ENCODE measurements at places on chromosomes 4 and X. TPM values are rescaled to one million over a fixed set of nuclear protein-coding genes. Genes with fewer than 3 reads are reported as not detected.
A peak's percentile ranks its signal among the peaks of the same experiment; 100 is the strongest.

Gene CYBB
- total RNA-seq, result 3.6 TPM

Gene CENPVL1
- total RNA-seq, result not detected

Gene DDX60
- total RNA-seq, result 4.7 TPM

- H3K36me3 ChIP-seq, result no peaks in the 10 kb centered on the region
- H3K4me3 ChIP-seq, result no peak overlapping the region
- peak overlapping the region; percentile 90 for H3K27ac ChIP-seq
- DNase-seq, result no peak
Observed at GRCh38 chrX:71365356-71365874, 742 bp upstream of the TAF1 start.

- no peak for DNase-seq
- no peaks in the 10 kb centered on the region for H3K4me1 ChIP-seq
- no peaks in the 10 kb centered on the region for H3K36me3 ChIP-seq
- H3K27me3 ChIP-seq, result no peaks in the 10 kb centered on the region
- H3K4me3 ChIP-seq, result no peak overlapping the region
- H3K27ac ChIP-seq, result no peak overlapping the region
Observed at GRCh38 chrX:6024204-6024603, 204.5 kb downstream of the NLGN4X start.

GRCh38 chr4:335515-335914, 2.1 kb upstream of the ZNF141 start:
- no peak overlapping the region for H3K27ac ChIP-seq
- no peaks in the 10 kb centered on the region for H3K27me3 ChIP-seq
- no peaks in the 10 kb centered on the region for H3K36me3 ChIP-seq
- no peak for DNase-seq

DNA sequence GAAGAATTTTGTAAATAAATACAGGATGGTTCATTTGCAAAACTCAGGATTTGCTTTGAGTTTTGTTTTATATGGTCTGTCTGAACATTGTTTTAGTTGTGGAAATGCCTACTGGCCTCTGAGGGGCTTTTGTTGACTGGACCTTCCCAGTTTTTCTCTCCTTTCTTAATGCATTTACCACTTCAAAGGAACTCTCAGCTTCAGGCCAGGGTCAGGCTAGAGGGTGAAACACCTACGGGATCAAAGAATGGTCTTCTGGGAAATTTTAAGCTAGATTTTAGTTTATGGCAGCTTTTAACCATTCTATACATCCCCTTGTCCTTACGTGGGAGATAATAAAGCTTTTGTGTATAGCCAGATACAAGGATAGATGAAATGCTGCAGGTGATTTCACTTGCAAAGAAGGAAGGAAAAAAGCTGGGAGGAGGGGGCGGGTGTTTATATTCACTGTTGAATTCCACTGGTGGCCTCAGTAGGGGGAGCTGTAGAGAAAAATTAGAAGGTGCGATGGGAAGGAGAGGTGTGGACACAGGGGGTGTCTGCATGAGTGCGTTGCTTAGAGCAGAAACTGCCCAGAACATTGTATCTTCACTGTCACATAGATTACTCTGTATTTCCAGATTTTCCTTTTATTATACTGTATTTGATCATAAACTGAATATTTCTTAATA, 151.8 kb downstream of the TSPAN5 start:
- H3K36me3 ChIP-seq, result no peaks in the 10 kb centered on the region
- no peak overlapping the region for H3K4me3 ChIP-seq
- H3K27me3 ChIP-seq, result no peaks in the 10 kb centered on the region
- no peak overlapping the region for H3K27ac ChIP-seq
